Left lung (tissue), 14 donors: ENCODE measurements at places on chromosomes 2 and 18. TPM values are rescaled to one million over a fixed set of nuclear protein-coding genes. Genes with fewer than 3 reads are reported as not detected.

GRCh38 chr2:42878581-42878980 lies 86.2 kb upstream of the HAAO start:
- DNase-seq = no peak

DNA sequence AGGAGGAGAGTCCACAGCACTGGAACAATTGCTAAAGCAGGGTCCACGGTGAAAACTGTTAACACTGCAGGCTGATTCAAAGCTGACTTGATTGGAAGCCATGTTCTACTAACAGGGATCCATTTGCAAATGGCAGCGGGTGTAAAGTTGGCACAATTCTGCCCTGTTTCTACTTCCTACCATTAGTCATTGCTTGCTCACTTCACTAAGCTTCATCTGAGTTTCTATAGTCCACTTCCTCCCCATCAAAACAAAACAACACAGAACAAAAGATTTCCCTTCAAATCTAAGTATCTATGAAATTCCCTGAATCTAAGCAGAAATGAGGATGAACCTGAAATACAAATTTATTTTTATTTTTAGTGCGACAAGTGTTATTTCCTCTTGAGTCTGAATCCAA lies 187.4 kb upstream of the SOX11 start:
- DNase-seq = no peak

ELOA2 gene
- not detected for polyA plus RNA-seq

DNA sequence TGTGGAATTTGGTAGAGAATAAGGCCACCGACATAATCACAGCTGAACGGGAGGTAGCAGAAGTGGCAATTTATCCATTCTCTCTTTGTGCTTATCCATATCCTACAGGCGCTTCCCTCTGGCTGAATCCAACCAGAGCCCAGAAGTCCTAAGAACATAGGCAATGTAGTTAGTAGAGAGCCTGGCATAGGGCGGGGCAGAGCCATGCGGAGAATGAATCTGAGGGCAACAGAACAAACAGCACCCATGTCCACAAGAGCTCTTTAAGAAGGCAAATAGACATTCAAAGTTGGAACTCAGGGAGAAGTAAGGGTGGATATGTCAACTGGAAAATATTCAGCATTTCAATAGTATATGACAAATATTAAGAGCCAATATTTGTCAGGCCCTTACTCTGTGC lies 305.9 kb upstream of the VWC2L start:
- no peak for DNase-seq

GRCh38 chr18:48922801-48923730 lies 27.7 kb downstream of the SMAD7 start:
- no peak for DNase-seq

DNA sequence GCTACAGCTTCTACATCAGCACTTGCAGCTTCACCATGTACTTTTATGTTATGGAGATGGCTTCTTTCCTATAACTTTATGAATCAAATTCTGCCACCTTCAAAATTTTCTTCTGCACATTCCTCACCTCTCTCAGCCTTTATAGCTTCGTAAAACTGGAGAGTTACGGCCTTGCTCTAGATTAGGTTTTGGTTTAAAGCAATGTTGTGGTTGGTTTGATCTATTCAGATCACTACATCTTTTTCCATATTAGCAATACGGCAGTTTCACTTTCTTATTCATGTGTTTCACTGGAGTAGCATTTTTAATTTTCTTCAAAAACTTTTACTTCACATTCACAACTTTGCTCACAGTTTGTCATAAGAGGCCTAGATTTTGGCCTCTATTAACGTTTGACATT lies 242.9 kb upstream of the GYPC start:
- DNase-seq = no peak

DNA sequence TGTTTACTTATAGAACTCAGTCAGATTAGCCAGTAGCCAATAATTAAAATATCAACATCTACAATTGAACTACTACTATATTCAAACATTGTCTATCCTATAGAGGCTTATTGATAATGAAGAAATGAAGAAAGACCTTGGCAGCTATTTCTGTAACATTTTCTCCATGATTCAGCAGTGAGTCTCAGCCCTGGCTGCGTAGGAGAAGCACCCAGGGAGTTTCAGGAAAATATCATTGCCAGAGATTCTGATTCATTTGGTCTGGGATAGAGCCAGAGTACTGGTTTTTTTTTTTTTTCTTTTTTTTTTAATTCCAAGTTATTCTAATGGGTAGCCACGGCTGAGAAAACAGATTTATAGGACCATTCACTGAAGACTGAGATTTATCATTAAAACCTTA lies 404.8 kb downstream of the TXNL1 start:
- DNase-seq = no peak

RBM44 gene
- 0.87 TPM for polyA plus RNA-seq

NR4A2 gene
- 3.0 TPM for polyA plus RNA-seq

ALK gene
- polyA plus RNA-seq = not detected

- DNase-seq = no peak
These were observed 14.0 kb downstream of the ZNF532 start for GRCh38 chr18:58878640-58879039.

RIT2 gene
- not detected for polyA plus RNA-seq

DNA sequence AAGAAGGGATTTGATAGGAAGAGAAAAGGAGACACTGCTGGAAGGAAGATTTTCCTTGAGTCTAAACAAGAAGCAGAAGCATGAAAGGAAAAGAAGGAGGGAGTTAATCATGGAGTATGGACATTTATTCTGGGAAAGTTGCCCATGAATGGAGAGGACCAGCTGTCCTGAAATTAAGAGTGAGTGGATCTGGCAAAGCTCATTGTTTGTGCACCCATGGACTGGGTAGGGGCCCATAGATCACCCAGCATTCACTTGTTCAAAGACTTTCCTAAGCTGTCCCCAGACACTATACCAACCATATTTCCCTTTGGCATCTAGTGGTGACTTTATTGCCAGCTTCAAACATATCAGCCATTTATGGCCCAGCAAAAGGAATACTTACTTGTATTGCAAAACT lies 422.7 kb downstream of the FBXO15 start:
- no peak for DNase-seq

DNA sequence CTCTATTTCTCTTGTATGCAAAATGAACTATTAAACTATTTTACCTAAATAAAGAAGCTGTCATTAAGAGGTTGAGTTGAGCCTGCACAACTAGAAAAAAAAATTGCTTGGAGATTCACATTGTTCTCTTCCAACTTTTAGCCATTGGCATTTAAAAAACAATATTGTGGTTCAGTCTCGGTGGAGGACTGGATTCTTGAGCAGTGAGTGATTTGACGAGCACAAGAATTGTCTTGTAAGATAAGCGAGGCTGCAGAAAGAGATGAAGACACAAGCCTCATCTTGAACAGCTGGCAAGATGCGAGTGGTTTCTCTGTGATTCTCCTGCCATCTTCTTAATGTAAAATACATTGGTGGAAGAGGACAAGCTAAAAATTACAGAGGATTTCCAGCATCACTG lies 67.0 kb downstream of the GALR1 start:
- DNase-seq = no peak

- no peak for DNase-seq
These were observed 56.1 kb downstream of the RPL37A start for GRCh38 chr2:216554755-216555154.

DNA sequence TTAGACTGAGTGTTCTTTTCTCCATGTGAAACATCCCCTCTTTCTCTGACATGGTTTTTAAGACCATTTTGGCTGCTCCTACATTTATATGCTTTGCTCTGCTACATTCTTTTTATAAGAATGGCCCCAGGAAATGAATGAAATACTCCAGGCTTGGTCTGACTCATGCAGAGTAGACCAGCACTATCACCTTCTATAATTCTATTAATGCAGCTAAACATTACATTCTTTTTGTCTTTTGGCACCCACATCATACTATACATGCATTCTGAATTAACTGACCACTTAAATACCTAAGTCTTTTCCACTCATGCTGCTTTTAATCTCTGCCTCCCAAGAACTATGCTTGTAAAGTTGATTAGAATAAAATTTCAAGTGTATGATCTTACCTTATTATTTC lies 94.1 kb downstream of the AAK1 start:
- DNase-seq = no peak

TCF23 gene
- polyA plus RNA-seq = 0.21 TPM

HS1BP3 gene
- 12.5 TPM for polyA plus RNA-seq

DNA sequence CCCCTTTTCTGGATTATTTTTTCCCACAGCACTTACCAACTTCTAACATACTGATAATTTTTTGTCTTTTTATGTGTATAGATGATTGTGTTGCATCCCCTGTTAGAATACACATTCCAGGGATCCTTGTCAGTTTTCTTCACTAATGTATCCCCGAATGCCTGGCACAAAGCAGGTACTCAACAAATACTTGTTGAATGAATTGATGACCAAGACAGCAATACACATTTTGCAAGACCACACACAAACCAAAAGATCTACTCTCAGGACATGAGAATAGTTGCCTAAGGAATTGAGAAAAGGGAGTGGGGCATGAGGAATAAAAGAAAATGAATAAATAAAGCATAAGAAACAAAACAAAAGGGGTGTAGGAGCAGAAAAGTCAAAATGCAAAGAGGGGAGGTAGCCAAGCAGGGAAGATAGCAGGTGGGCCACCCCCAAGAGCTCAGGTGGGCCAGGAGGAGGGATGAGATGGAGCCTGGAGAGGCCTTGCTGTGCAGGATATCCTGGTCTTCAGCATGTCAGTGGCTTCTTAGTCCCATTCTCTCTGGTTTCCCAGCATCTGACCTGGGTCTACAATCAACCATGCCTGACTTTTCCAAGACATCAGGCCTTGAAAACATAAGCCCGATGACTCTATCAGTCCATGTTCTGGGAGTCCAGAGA lies 38.5 kb upstream of the FZD7 start:
- DNase-seq = no peak

SMYD1 gene
- not detected for polyA plus RNA-seq

DNA sequence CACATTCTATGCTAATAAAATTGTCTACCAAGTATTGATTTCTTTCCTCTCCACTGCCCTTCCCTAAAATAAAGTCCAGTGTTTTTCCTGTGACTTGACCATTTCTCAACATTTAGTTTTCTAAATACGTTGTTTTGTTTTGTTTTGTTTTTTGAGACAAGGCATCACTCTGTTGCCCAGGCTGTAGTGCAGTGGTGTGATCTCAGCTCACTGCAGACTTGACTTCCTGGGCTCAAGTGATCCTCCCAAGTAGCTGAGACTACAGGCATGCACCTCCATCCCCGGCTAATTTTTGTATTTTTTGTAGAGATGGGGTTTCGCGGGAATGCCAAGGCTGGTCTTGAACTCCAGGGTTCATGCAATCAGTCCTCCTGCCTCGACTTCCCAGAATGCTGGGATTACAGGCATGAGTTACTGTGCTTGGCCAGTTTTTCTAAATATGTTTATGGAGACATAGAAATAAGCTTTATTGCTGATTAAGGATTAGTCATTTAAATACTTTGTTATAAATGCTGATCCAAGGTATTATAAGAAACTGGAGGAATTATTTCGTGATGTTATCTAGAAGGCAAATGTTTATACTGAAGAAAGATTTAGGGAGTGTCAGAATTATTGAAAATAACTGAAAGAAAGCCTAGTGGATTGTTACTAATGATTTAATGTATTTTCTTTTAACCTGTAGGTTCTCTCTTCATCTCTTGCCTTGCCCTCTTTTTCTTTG lies 5.7 kb upstream of the HTR2B start:
- no peak for DNase-seq

- no peak for DNase-seq
These were observed 17.5 kb upstream of the SULT1C3 start for GRCh38 chr2:108222261-108222660.

DNA sequence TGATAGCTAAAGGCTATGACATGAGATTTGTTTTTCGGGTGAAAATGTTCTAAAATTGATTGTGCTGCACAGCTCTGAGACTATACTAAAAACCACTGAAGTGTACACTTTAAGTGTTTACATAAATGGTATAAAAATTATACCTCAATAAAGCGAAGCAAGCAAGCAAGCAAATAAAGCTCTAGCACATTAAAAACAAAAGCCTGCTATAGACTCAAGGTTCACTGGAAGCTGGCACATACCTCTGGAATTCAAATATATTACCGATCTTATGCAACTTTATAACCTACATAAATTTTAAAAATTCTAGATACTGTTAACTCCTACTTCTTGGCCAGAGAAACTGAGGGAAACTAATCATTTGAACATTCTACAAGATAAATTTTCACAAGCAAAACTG lies 20.1 kb downstream of the PELI1 start:
- no peak for DNase-seq

CTLA4 gene
- polyA plus RNA-seq = 0.31 TPM

DNA sequence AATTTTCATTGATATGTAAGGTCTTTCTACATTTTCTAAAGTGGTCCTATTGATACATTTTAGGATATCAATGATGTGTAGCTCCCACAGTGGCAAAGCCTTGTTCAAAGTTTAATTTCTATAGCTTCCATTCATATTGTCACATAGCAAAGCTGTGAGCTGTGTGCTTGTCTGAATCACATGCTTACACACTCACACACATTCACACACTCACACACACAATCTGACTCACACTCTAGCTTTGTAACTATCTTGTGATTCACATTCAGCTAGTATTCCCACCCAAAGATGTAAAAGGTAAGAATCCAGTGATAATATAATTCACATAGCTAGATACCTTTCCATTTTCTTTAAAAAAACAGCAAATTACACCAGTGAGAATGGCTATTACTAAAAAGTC lies 58.7 kb downstream of the MAPRE2 start:
- no peak for DNase-seq

UNC80 gene
- polyA plus RNA-seq = 1.8 TPM

GRCh38 chr2:217438136-217438535 lies 564.7 kb downstream of the TNS1 start:
- no peak for DNase-seq

- peak; percentile 79 for DNase-seq
These were observed 340 bp downstream of the SLC40A1 start for GRCh38 chr2:189580241-189580651.

THOC1 gene
- 117 TPM for polyA plus RNA-seq

DNA sequence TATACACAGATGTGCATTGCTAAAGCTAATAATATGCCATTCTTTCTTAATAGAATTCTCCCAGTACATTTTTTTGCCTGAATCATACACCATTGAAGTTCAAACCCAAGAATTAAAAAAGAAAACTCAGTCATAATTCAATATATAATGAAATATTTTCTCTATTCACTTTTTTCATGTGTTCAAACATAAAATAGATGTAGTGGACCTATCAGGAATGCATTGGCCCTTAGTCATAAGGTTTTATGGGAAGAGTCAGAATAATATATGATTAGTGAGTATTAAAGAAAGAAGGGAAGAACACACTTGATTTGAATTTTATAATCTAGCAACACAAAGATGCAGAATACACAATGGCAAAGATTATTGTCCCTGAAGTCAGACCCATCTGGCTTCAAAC lies 297.0 kb upstream of the COL3A1 start:
- DNase-seq = no peak

DNA sequence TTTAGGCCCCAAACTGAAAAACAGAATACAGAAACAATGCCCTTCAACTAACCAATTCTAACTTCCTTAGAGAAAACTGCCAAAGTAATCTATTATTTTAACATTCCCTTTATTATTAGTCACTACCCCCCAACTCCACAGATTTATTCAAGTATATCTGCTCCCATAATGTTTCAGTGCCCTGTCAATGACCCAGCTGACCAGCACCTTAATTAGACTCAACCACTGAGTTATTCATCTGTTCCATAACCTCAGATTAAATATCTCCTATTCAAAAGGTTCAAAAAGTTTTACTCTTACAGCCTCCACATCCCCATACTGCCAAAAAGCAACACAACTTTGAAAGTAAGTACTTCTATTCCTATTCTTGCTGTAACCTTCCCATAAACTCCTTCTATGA lies 202.4 kb downstream of the EXOC6B start:
- no peak for DNase-seq

CAD gene
- polyA plus RNA-seq = 45.5 TPM

TWIST2 gene
- polyA plus RNA-seq = 4.0 TPM

CAPN13 gene
- 2.2 TPM for polyA plus RNA-seq

PROM2 gene
- polyA plus RNA-seq = 15.6 TPM
